ENCODE measurements at places on chromosomes 12 and 14.

- no peak for DNase-seq
Observed at GRCh38 chr14:75607842-75608640, 29.6 kb downstream of the FLVCR2 start.

DNA sequence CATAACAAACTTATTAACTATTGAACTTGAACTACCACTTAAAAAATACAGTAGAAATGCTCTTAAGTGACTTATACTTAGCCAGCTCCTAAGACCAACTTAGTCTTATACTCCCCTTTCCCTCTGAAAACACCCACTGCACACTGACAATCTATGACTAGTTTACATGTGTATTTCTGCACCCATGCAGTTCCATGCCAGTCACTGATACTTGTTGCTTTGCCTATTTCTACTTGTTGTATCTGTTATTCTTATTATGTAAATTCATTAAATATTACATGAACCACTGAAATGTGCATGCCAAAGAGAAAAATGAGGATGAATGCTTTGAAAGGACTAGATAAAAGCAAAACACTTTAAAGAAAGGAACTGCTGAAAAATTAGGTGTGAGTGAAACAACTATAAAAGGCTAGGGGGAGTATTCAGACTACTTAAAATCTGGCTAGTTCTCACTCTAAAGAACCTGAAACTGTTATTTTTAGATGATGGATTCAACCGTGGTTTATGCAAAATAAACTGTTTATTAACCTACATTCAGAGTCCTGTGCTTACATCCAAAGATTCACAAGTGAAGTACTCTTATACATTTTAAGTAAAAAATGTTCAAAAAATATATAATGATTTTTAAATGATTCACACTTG, 74.7 kb downstream of the RPS6KA5 start:
- no peak for DNase-seq

DNA sequence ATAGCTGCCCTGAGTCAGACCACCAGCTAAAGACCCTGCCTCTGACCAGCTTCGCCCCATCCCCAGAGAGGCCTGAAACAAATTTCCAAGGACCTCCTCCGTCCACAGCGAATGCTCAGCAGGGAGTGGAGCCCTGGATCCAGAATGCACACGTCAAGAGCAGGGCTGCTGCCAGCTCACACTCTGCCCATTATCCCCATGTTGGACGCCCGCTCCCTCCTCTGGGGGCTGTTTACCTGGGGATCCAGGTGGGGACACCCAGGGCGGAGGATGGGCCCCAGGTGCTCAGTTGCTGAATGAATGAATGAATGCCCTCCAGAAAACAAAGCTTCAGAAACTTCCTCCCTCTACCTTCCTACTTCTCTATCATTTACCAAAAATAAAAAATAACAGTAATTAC, 18.1 kb downstream of the BCL11B start:
- DNase-seq = no peak

DNA sequence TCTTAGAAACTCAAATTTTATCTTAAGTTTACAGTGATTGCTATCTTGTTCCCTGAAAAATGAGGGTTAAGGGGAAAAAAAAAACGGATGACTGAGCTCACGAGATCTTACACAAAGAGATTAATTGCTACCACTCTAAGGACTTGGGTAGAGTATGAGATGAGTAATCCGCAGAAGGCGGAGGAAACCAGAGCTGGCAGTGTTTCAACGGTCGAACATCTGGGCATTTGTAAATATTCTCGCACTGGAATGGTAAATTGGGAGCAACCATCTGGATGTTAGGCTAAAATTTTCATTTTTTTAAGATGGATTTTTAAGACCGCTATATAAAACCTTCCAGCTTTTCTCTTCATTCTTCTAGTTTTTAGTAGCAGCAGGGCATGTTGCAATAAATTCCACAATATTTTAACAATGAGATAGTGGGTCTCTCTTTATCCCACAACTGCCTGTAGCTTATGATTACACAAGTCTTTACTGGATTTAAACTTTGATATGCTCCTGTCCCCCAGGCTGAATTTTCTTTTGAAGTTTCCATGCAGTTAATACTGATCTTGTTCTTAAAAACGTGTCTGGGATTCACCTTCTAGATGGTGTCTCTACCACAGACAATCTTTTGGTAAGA, 1324.1 kb downstream of the AACS start:
- no peak for DNase-seq

- no peak for DNase-seq
Observed at GRCh38 chr12:53152390-53152789, 28.1 kb upstream of the ZNF740 start.

DNA sequence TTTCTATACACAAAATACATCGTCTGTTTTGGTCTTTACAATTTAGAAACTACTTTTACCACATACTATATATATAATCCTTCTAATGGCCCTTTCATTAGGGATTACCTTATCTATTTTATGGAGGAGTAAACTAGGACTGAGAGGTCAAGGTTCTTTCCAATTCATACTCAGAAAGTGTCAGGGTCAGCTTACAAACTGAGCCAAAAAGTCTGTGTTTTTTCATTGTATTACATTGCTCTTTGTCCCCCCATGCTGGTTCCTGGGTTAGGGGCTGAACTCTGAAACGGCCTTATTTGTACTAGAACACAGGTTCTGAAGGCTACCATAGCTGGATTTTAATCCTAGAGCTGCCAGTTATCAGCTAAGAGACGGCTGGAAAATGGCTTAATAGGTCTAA, 368.1 kb downstream of the GRIN2B start:
- DNase-seq = no peak
